ENCODE measurements at places on chromosomes 3 and 15. TPM values are rescaled to one million over a fixed set of nuclear protein-coding genes. Genes with fewer than 3 reads are reported as not detected.

DNA sequence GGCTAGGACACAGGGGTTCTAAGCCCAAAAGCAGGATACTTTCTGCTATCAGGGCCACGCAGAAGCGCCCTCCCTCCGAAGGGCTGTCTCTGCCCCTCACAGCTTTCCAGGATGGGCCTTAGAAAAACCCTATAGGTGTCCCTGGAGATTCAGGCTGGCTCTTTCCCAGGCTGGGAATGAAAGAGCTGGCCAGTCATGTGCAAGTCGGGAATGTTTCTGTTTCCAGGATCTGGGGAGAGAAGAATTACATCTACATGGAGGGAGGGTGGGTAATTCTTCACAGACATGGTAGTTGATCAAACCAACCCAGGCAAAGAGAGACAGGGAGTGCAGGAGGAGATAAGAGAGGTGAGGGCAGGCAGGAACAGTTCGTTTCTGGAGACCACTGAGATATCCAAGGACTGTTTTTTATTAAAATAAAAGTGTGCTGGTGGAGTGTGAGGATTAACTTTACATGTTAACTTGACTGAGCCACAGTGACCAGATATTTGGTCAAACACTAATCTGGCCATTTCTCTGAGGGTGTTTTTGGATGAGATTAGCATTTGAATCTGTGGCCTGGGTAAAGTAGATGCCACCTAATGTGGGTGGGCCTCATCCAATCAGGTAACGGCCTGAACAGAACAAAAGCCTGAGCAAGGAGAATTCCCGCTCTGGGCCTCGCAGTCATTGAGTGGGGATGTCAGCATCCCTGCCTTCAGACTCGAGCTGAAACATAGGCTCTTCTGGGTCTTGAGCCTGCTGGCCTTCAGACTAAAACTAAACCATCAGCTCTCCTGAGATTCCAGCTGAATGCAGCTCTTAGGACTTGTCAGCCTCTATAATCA lies 15.3 kb downstream of the NUP210 start:
- DNase-seq = no peak

- DNase-seq = no peak
These were observed 40.3 kb downstream of the EIF4E3 start for GRCh38 chr3:71684757-71685386.

DNA sequence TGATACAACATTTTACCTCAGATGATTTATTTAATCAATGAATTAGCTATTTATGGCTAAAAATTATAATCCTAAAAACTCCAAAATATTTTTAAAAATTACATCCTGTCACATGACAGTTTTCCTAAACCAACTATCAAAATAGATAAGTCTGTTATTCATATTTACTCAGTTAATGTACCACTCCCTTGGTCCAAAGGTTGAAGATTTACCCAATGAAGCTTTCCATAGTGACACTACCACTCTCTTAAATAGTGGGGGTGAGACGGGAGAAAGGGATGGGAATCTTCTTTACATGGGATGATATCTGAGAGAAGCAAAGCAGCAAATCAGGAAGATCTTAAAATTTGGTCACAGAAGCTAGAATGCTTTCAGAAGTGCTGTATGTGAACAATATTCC lies 30.5 kb downstream of the XRN1 start:
- no peak for DNase-seq

GRCh38 chr3:172227340-172228035 lies 188.1 kb downstream of the FNDC3B start:
- DNase-seq = no peak

DNA sequence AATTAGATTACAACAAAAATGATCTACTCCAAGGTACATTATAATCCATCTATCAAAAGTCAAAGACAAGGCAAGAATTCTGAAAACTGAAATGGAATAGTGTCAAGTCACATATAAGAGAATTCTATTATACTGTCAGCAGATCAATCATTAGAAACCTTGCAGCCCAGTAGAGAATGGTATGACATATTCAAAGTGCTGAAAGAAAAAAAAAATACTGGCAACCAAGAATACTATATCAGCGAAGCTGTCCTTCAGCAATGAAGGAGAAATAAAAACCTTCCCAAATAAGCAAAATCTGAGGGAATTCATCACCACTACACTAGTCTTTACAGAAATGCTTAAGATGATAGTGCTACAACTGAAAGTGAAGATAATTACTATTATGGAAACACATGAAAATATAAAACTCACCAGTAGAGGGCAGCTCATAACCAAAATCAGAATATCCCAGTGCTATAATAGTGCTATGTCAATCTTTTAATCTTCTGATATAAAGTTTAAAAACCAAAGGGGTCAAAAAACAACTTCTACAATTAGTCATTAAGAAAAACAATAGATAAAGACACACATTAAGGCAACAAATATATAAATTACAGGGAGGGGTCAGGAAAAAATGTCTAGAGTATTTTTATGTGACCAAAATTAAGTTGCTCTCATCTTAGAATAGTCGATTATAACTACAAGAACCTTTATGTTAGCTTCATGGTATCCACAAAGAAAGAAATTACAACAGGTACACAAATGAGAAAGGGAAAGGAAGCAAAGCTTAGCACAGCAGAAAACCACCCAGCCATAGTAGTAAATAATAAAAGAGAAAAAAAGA lies 190.7 kb upstream of the CNTN6 start:
- no peak for DNase-seq

- no peak for DNase-seq
These were observed 59.1 kb upstream of the SLC6A1 start for GRCh38 chr3:10933470-10933804.

- DNase-seq = no peak
These were observed 3.7 kb upstream of the DLL4 start for GRCh38 chr15:40925495-40925862.

GRCh38 chr15:78010067-78010466 lies 67.4 kb downstream of the TBC1D2B start:
- DNase-seq = no peak

DNA sequence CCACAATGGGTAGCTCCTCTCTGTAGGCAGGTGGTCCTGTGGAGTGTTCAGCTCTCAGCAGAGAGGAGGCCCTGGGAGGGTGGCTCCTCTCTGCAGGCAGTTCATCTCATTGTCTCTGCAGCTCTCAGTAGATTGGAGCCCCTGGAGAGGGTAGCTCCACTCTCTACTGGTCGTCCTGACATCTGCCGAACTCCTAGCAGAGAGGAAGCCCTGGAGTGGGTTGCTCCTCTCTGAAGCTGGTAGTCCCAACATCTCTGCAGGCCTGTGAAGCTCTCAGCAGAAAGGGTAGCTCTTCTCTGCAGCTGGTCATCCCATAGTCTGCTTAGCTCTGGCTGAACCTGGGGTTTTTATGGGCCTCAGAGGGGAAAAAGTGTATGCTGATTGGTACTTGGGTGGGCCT lies 50.8 kb downstream of the EFCAB12 start:
- no peak for DNase-seq

GRCh38 chr3:117842086-117842485 lies 1132.5 kb downstream of the TUSC7 start:
- DNase-seq = no peak

GRCh38 chr3:136055491-136055890 lies 90.0 kb downstream of the PPP2R3A start:
- DNase-seq = no peak

DNA sequence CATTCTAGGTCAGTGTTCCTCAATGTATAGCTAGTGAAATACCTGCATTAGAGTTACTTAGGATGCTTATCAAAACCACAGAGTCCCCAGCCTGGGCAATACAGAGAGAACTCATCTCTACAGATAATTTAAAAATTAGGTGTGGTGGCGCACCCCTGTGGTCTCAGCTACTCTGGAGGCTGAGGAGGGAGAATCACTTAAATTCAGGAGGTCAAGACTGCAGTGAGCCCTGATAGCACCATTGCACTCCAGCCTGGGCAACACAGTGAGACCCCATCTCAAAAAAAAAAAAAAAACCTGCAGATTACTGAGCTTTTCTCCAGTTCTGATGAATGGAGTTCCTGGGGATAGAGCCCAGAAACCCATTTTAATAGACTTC lies 10.1 kb upstream of the MINDY2 start:
- DNase-seq = no peak

- DNase-seq = peak; percentile 6
These were observed 1208.3 kb downstream of the OTOL1 start for GRCh38 chr3:162704799-162705385.

DNA sequence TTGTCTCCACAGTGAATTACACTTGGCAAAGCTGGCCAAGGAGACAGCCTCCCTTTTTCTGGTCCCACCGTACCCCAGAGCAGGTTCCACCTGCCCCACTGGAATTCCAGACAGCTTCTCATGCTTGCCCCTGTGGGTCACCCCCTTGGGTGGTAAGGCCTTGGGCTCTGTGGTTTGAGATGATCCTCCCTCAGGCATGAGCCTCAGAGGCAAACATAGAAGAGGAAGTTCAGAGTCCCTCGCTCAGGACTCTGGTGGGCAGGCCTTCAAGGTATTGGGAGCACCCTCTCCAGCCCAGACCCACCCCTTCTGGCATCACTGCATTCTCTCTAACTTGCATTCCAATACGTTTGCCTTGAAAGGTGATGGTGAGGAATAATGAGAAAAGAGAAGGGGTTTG lies 17.6 kb upstream of the UBA7 start:
- DNase-seq = no peak

DNA sequence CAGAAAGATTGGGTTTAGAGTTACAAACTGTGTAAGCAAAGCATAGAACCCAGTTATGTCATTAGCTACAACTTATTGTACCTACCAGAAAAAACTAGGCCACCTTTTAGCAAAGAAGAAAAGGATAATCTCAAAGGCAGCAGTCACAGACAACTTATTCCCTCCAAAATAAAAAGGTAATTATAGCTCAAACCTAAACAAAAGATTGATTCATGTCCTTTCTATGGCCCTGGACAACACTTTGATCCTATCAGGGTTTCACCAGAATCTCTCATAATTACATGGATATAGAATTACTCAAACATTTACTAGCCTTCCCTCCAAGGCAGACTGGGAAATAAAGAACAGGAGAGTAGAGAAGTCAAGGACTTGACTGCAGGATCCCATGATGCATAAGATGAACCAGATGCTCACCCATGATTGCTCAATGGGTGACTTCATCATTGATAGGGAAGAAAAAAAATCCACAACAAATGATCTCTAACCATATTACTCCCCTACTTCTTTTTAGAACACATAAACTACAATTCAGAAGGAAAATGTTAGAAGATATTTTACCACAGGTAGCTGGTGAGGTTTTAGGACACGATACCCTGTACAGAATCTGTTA lies 17.4 kb downstream of the DET1 start:
- no peak for DNase-seq

DNA sequence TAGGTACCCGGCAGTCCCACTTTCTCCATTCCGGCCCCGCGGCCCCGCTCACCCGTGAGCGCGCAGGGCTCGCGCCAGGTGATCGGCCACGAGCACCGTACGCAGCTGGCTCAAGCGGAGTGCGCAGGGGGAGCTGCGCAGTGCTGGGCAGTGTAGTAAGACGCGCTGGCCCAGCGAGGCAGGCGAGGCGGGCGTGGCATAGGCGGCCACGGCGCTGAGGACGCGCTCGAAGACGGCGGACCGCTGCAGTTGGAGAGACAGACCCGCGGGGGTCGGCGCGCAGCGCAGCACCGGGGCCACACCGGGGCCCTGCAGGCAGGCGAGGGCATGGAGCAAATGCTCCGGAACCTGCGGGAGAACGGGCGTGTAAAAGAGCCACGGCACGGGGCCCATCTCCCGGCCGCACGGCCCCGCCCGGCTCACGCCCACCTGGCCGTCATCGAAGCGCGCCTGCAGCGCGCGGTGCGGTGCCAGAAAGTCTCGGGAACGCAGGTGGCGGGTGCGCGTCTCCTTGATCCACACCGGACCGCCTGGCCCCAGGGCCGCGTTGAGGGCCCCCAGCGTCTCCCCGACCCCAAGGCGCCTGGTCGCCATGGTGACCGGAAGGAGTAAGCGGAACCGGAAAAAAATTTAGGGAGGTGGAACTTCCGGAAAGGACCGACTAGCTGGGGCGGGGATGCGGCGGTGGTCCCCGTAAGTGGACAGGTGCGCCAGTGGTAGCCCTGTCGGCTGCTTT lies at the start of gene DALRD3:
Gene DALRD3 (minus strand): TSS at position 610 of the 736 bp plus-strand sequence. CDS start 16 bp downstream, at position 594.
- DNase-seq = peak; percentile 93

DNA sequence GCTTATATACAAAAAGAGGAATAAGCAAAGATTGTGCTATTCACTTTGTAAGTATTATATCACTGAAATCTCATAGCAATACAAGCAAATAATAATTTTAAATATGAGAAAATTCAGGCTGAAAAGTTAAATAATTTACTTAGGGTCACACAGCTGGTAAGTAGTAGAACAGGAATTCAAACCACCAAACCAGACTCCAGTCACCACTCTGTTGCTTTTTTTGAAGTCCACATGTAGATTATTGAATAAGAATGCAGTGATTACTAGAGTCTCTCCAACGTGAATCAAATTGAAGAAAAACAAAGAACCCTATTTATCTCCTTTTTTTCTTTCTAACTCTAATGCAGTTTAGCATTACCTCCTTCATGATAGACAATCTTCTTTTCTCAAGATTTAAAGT lies 15.9 kb downstream of the SPICE1 start:
- DNase-seq = no peak

GRCh38 chr15:48363474-48363873 lies 32.2 kb downstream of the DUT start:
- no peak for DNase-seq

- DNase-seq = peak; percentile 29
These were observed 738.4 kb upstream of the ALCAM start for GRCh38 chr3:104628185-104628789.

- no peak for DNase-seq
These were observed 5.5 kb downstream of the MELTF start for GRCh38 chr3:197023998-197024651.

GRCh38 chr3:115823083-115823482 lies 199.8 kb downstream of the GAP43 start:
- DNase-seq = no peak

DNA sequence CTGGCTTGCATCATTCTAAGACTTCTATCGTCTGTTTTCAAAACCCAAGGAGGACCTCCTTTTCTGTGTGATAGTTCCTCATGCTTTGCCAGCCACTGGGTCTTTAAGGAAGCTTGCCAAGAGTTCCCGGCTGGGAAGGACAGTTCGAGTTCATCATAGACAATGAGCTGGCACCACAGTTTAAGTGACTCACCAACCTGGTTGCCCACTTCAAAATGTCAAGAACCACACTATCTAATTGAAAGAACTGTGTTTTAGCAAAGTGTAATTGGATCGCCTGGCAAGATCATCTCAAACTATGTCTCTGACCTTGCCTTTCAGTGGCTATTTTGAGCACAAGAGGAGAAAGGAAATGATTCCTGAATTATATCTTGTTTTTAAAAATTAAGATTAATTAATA lies 27.9 kb downstream of the SOX2 start:
- no peak for DNase-seq

GRCh38 chr3:116607205-116607604 lies 102.4 kb upstream of the TUSC7 start:
- no peak for DNase-seq

LRRC3B gene
- 10.6 TPM for polyA plus RNA-seq

NOP10 gene
- 112 TPM for polyA plus RNA-seq

SCN11A gene
- 3.9 TPM for polyA plus RNA-seq

PTH1R gene
- 11.8 TPM for polyA plus RNA-seq

SLC27A2 gene
- polyA plus RNA-seq = 0.29 TPM

EXD1 gene
- polyA plus RNA-seq = not detected

LIPC gene
- 0.32 TPM for polyA plus RNA-seq

PIAS1 gene
- polyA plus RNA-seq = 26.8 TPM

INO80 gene
- 13.9 TPM for polyA plus RNA-seq
